ENCODE measurements at places on chromosomes 7 and 10.

- no peak for DNase-seq
These were observed 21.4 kb upstream of the CHST12 start for GRCh38 chr7:2381881-2382509.

- DNase-seq = no peak
These were observed 138.1 kb downstream of the NOC3L start for GRCh38 chr10:94224656-94225055.

DNA sequence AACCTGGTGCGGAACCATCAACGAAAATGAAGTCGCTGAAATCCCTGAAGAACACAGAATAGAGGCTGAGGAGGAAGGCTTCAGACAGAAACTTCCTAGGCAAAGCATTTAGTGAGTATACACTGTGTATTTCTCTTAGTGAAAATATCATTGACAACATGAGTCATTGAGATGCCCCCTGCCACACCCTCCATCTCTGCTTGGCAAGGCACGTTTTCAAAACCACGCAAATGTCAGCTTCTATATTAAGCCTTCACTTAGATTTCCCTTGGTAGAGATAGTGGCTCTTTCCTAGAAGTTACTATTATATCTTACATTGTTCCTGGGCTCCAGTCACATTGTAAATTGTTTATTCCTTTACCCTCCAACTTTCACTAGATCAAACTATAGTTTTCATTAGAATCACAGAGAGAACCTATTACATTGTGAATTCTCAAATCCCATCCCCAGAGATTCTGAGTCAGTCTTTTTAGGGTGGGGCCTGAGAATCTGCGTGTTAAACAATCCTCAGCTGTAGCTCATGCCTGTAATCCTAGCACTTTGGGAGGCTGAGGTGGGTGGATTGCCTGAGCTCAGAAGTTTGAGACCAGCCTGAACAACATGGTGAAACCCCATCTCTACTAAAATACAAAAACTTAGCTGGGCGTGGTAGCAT, 4.6 kb upstream of the SKAP2 start:
- DNase-seq = no peak

GRCh38 chr10:78869508-78870454, 199.0 kb upstream of the ZMIZ1 start:
- no peak for DNase-seq

DNA sequence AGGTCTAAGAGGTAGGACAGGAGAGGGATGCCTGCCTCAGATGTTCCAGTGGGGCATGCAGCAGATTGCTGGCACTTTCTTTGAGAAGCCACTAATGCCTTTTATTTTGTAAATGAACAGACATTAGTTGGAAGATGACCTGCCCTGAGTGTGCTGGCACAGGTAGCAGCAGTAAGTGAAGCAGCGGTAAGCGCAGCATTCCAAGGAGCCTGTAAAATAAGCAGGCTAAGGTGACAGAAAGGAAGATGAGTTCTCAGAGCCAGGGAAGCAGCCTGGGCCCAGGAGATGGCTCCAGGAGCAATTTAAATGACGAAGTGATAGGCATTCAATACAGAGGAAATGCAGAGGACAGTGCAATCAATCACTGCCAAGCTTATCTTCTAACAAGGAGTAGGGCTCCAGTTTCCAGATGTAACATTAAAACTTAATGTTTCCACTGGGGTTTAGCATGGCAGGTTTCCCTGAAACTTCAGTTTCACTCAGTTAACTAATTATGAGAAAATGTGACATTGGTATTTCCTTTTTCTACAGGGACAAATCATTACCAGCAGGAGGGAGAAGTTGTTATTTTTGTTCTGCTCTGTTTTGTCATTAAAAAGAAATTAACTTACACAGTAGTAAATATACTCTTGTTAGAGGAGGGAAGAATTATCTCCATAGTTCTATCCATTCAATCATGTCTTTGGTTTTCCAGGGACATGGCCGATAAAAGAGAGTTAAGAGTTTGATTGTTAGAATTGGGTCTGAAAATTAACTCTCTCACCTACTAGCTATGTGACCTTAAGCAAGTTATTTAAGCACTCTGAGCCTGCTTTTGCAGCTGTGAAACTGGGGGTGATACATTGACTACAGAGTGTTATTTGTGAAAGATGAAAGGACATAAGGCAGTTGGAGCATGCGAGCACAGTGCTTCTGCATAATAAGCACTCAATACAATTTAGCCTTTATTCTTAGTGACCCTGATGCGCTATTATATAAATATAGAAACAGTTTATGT, 96.6 kb upstream of the PTN start:
- DNase-seq = no peak

- no peak for DNase-seq
These were observed 34.9 kb upstream of the TUBB8 start for GRCh38 chr10:83930-84530.

GRCh38 chr7:5514440-5515035, 90.9 kb upstream of the TNRC18 start:
- DNase-seq = no peak

GRCh38 chr7:94556028-94556427, 46.4 kb downstream of the CASD1 start:
- no peak for DNase-seq

DNA sequence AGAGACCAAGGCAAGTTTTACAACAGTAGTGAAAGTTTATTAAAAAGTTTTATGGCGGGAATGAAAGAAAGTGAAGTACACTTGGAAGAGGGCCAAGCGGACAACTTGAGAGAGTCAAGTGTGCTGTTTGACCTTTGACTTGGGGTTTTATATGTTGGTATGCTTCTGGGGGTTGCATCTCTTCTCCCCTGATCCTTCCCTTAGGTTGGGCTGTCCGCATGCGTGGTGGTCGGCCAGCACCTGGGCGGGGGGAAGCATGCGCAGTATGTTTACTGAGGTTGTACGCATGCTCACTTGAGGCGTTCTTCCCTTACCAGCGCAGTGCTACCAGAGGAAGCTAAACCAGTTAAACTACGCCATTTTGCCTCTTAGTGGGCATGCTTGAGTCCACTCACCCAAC, 31.9 kb downstream of the NUP42 start:
- no peak for DNase-seq

- DNase-seq = no peak
These were observed 13.7 kb downstream of the HTRA1 start for GRCh38 chr10:122475100-122475499.

DNA sequence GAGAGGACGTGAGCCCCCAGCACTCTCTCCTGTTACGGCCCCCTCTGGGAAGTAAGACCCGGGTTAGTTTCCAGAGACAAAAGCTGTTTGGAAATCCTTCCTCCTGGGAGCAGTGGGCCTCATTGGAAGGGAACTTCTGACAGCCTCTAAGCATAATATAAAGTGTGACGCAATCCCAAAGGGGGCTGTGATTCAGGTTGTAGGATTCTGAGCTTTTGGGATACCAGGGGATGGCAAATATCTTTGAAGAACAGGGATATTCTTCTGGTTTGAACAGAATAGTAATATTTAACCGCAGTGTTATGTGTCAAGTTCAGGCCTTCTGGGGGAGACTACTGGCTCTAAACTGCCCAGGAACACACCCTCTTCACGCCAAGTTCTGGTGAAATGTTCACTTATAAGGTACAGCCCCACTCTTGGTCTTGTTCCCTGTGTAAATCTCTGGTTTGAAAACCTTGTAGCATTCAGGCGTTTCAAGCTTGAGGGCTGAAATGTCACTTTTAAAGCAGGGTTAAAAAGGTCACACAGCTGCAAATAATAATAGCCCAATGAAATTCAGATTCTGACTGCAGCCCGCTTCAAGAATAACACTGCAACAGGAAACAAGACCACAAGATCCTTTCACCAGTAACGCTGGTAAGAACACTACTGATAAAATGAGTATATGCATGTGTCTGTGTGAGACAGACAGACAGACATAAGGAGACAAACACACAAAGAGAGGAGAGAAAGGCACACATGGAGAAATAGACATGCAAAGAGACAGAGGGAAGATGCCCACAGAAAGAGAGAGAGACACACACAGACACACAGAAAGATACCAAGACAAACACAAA, 69.0 kb downstream of the CREB5 start:
- no peak for DNase-seq

DNA sequence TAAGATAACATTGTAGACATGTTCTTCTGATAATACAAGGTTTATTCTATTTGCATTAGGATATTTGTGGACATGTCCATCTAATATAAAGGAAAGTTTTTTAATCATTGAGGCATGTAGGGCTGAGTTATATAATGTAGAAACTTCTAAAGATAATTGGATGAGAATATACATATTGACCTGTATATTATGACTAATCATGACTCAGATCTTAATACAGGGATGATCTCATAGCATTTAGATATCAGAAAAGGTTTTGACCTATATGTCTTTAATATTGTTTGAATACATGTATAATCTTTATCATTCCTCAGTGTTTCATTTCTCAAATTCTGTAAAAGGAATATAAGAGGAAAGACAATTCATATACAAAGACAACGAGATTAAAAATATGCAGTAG, 39.2 kb downstream of the CD36 start:
- DNase-seq = no peak

GRCh38 chr7:39527951-39528350, 38.3 kb upstream of the YAE1 start:
- no peak for DNase-seq

- no peak for DNase-seq
These were observed 41.5 kb downstream of the PYROXD2 start for GRCh38 chr10:98373260-98374040.

DNA sequence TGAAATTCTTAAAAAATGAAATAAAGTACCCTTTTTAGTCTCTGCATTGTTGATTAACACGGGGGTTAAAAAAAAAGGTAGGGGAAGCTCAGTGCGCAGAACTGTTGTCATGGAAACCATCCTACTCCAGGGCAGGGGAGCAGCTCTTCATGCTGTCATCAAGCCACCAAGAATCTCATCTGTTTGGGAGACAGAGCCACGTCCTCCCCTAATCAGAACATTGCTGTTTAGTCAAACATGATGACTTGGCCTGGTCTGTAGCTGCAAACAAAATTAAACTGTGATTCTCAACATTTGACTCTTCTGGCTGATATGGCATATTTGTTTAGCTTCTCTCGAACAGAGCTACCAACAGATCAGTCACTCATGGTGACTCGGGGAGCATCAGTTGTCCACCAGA, 254.4 kb upstream of the KLF14 start:
- no peak for DNase-seq

GRCh38 chr10:131968949-131969348, 12.8 kb downstream of the BNIP3 start:
- DNase-seq = no peak

GRCh38 chr7:18724318-18724717, 228.8 kb downstream of the HDAC9 start:
- no peak for DNase-seq

- no peak for DNase-seq
These were observed 1.8 kb downstream of the CCDC6 start for GRCh38 chr10:59904426-59905065.

GRCh38 chr10:124708246-124708779, 35.9 kb downstream of the FAM53B start:
- DNase-seq = no peak

DNA sequence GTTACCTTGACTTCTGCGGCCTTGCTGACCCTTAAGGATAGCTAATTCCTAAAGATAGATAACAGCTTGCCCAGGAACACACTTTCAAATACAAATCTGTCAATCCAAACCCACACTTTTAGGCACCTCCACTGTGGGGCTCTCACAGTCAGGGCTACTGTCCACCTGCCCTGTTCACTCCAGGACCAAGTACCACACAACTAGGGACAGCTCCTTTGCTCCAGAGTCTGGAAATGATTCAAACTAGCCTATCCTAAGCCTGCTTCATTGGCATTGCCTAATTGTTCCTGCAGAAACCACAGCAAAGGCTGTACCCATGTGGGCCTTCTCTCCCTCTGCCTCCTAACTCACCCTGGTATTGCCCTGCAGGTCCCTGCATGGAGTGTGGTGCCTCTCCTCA, 538.9 kb upstream of the IGFBP3 start:
- DNase-seq = no peak

- DNase-seq = no peak
These were observed at the start of gene CLDN4 for GRCh38 chr7:73830681-73831583. TSS of gene CLDN4 (plus strand) at chr7:73830996. CDS start at chr7:73831202, 206 bp downstream.

DNA sequence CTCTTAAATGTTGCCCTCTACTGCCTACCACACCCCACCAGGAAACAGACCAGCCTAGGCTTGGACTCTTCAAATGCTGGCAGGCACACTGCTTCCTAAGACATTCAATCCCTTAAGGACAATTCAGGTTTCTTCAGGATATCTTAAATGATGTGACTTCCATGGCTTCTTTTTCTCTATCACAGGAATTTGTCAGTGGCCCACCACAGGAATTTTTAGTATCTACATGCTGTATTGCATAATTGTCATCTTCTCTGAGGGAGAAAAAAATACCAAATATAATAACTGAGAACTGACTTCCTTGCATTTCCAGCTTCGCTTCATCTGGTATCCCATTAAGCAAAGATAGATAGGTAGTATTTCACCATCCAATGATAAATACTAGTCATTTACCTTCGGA, 129.3 kb downstream of the WNT2 start:
- DNase-seq = no peak

- DNase-seq = no peak
These were observed 234.5 kb downstream of the AHR start for GRCh38 chr7:17532861-17533404.

- no peak for DNase-seq
These were observed 94.8 kb downstream of the AUTS2 start for GRCh38 chr7:69693042-69693441.

GRCh38 chr7:2662273-2663120, 25.5 kb upstream of the AMZ1 start:
- DNase-seq = no peak

- DNase-seq = no peak
These were observed 56.2 kb downstream of the UBE3C start for GRCh38 chr7:157194948-157195347.

GRCh38 chr10:97131181-97131628, 54.6 kb downstream of the SLIT1 start:
- DNase-seq = no peak

- DNase-seq = no peak
These were observed 77.0 kb downstream of the SNX13 start for GRCh38 chr7:17863095-17863808.

DNA sequence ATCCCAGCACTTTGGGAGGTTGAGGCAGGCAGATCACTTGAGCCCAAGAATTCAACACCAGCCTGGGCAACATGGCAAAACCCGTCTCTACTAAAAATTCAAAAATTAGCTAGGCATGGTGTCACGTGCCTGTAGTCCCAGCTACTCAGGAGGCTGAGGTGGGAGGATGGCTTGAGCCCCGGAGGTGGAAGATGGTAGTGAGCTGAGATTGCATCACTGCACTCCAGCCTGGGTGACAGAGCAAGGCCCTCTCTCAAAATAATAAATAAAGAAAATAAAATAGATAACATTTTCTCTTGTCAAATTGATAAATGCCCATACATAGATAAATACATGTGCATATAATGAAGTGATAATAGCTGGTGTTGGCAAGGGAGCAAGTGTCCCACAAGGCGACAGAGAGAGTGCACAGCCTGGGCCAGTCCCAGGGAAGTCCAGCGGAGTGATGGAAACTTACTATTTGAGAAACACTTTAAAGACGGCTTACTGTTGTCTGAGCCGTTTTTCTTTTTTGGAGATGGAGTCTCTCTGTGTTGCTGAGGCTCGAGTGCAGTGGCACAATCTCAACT, 33.4 kb upstream of the DLG5 start:
- DNase-seq = no peak

- DNase-seq = no peak
These were observed 41.6 kb downstream of the JAKMIP3 start for GRCh38 chr10:132107186-132107948.
